ENCODE measurements at places on chromosomes 13 and 19.
A peak's percentile ranks its signal among the peaks of the same experiment; 100 is the strongest.

GRCh38 chr13:111247552-111247951 is 72.9 kb upstream of the TEX29 start:
- no peak overlapping the region for H3K4me3 ChIP-seq
- no peaks in the 10 kb centered on the region for H3K36me3 ChIP-seq
- H3K27ac ChIP-seq: peak overlapping the region; percentile 40
- H3K4me1 ChIP-seq: no peaks in the 10 kb centered on the region
- H3K27me3 ChIP-seq: no peaks in the 10 kb centered on the region

DNA sequence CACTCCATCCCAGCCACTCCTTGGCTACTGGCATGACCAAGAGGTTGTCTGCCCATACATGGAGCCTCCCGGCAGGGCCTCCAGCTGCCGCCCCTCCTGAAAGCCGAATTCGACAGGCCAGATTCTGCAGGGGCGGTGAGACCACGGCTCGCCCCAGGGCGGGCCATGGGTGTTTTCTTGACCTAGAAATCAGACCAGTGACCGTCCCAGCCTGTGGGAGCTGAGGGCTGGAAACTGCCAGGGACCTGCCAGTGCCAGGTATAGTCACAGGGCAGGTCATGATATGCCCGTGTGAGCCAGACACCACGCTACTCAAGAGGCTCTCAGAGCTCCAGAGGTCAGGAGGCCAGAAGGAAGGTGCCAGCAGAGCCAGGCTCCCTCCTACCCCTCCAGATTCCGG is 16.8 kb downstream of the DAPK3 start:
- no peak overlapping the region for H3K4me3 ChIP-seq
- no peaks in the 10 kb centered on the region for H3K27me3 ChIP-seq

DNA sequence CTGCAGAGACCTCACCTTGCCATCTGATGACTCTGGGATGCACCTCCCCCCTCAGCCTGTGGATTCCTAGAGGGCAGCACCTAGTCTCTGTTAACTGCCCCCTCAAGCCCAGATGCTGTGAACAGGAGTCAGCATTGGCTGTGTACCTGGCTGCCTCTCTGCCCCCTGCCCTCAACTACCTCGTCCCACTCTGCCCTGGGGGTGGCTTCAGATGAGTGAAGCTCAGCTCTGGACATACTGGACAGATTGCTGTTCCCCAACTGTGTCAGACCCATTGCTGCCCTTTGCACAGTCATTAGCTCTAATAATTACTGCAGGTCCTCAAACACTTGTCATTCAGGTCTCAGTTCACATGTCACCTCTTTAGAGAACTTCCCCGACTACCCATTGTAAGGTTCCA is 182.1 kb upstream of the TSHZ3 start:
- H3K27ac ChIP-seq: no peak overlapping the region
- H3K4me3 ChIP-seq: no peak overlapping the region
- no peak for DNase-seq
- H3K27me3 ChIP-seq: no peaks in the 10 kb centered on the region
- no peaks in the 10 kb centered on the region for H3K36me3 ChIP-seq
- H3K4me1 ChIP-seq: no peaks in the 10 kb centered on the region

DNA sequence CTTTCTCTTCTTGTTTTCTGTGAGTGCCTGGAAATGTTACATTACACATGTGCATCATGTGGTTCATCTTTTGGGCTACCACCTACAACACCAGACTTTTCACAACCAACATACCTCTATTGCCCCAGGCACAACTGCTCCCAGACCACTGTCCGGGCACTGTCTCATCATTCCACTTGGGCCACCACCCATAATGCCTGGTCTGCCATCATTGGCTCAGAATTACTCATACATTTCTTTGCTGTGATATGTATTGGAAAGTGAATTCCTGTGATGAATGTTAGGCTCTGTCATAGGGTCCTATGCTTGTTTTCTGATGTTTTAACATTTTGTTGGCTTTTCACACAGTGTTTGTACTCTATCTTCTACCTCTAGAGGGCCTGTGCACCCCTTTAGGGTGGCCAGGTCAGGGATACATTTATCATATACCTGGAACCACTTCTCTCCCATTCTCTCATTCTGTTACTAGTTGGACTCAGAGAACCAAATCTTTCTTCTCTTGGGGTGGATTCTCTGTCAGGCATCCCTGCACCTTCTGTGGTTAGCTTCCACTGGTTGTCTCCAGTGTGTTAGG is 172.8 kb downstream of the NHLRC3 start:
- no peak overlapping the region for H3K4me3 ChIP-seq
- DNase-seq: no peak
- H3K4me1 ChIP-seq: no peaks in the 10 kb centered on the region
- no peaks in the 10 kb centered on the region for H3K36me3 ChIP-seq
- peak overlapping the region; percentile 19 for H3K27ac ChIP-seq
- no peaks in the 10 kb centered on the region for H3K27me3 ChIP-seq

DNA sequence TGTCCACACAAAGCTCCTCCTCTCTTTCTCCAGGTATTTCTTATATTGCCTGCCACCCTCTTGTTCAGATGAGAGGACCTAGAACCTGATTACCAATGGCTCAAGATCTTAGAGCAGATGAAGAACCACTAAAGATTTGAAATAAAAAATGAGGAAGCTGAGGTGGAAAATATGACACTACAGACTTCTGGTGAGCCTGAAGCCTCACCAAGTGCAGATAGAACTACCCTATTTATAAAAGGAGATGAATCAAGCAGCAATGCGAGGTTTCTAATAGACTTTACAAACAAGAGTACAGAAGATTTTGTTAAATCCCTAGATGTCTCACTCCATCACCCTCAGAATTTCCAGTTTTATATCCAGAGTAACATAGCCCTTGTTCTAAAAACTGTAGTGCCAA is 345.8 kb downstream of the TBC1D4 start:
- H3K27ac ChIP-seq: no peak overlapping the region
- DNase-seq: no peak
- no peaks in the 10 kb centered on the region for H3K36me3 ChIP-seq
- no peaks in the 10 kb centered on the region for H3K27me3 ChIP-seq
- no peak overlapping the region for H3K4me3 ChIP-seq

GRCh38 chr13:24925318-24926231 is 161.6 kb downstream of the RNF17 start:
- DNase-seq: no peak
- no peaks in the 10 kb centered on the region for H3K27me3 ChIP-seq
- no peak overlapping the region for H3K27ac ChIP-seq
- no peak overlapping the region for H3K4me3 ChIP-seq
- no peaks in the 10 kb centered on the region for H3K4me1 ChIP-seq
- H3K36me3 ChIP-seq: no peaks in the 10 kb centered on the region

DNA sequence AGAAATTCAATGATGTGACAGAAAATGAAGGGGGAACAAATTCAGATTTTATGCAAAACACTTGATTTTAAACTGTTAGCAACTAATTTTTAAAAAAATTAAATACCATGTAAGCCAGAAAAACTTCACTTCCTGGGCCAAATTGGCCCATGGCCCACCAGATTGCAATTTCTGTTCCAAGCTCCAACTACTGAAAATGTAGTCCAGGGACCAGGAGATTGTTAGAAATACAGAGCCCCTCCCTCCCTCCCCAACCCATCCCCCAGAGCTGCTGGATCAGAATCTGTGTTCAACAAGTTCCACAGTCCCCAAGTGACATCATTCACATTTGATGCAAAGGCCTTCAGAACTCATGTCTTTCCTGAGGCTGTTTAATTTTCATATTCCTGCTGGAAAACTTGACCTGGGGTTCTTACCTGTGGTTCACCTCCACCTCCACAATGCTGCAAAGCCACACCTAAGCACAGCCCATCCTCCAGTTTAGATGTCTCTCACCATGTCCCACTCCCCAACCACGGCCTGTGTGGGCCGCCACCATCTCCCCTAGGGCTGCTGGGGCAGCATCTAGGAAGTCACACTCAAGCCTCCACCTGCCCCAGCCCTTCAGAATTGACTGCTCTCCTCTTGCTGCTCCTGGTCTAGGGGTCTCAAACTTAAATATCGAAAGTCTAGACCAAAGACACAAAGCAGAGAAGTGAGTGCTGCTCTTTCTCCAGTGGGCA is 482.0 kb downstream of the UQCRFS1 start:
- peaks cover 26% of the 10 kb centered on the region for H3K27me3 ChIP-seq
- no peaks in the 10 kb centered on the region for H3K4me1 ChIP-seq
- H3K4me3 ChIP-seq: no peak overlapping the region
- no peaks in the 10 kb centered on the region for H3K36me3 ChIP-seq
- DNase-seq: no peak
- H3K27ac ChIP-seq: no peak overlapping the region

DNA sequence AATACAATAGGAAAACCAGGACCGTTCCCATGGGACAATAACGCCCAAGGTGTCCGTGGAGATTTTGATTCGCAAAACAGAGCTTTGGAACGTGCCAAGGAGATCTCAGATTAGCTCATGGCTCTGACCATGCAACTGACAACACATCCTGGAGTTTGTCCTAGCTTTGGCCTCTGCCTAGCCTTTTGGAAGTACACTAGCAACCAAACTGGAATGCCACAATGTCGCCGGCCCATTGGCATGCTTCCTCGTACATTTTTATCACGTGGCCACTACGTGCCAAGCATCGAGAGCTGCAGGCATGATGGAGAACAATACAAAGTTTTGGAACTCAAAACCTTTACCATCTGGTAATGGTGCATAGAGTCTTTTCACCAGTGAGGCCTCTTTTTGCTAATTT is 256.5 kb downstream of the DCLK1 start:
- no peak overlapping the region for H3K4me3 ChIP-seq
- peak overlapping the region; percentile 14 for H3K27ac ChIP-seq
- no peak for DNase-seq
- no peaks in the 10 kb centered on the region for H3K27me3 ChIP-seq
- no peaks in the 10 kb centered on the region for H3K36me3 ChIP-seq
- no peaks in the 10 kb centered on the region for H3K4me1 ChIP-seq

- peak; percentile 73 for DNase-seq
- H3K27ac ChIP-seq: no peak overlapping the region
- H3K4me1 ChIP-seq: no peaks in the 10 kb centered on the region
- H3K4me3 ChIP-seq: no peak overlapping the region
- no peaks in the 10 kb centered on the region for H3K36me3 ChIP-seq
These were observed 24.7 kb upstream of the ADGRE1 start for GRCh38 chr19:6862673-6863078.

DNA sequence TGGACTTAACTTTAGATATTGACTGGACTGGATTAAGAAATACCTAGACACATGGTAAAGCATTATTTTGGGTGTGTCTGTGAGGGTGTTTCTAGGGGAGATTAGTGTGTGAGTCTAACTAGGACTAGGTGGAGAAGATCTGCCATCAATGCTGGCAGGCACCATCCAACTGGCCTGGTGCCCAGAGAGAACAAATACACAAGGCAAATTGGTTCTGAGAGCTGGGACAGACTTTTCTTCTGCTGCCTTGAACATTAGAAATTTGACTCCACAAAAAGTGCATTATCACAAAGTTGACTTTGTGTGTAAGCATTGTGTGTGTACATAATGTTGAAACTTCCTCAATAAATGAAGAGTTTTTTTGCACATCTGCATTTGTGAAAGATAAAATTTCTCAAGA is 522.1 kb downstream of the SUCLA2 start:
- H3K27ac ChIP-seq: no peak overlapping the region
- no peaks in the 10 kb centered on the region for H3K36me3 ChIP-seq
- H3K4me1 ChIP-seq: no peaks in the 10 kb centered on the region
- no peak overlapping the region for H3K4me3 ChIP-seq
- no peak for DNase-seq
- H3K27me3 ChIP-seq: no peaks in the 10 kb centered on the region

GRCh38 chr19:1396019-1396767 is 5.1 kb downstream of the GAMT start:
- H3K27ac ChIP-seq: no peak overlapping the region
- no peak overlapping the region for H3K4me3 ChIP-seq
- H3K27me3 ChIP-seq: no peaks in the 10 kb centered on the region

DNA sequence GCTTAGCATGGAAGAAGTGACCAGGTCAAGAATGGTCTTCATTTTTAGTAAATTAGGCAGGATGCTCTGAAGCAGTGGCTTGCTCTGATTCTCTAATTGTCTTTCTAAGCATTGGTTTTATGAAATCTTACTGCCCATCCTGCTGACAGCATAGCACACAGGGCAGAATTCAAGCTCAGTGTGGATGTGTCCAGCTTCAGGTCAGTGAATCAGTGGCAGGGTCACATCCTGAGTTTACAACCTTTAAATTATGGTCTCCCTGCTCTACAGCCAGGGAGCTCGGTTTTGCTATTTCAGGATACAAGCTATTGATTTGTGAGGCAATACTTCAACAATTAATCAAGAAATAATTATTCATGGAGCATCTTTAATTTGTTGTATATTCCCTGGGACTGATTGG is 202.3 kb upstream of the RXFP2 start:
- H3K4me1 ChIP-seq: no peaks in the 10 kb centered on the region
- no peak overlapping the region for H3K27ac ChIP-seq
- H3K27me3 ChIP-seq: no peaks in the 10 kb centered on the region
- H3K36me3 ChIP-seq: no peaks in the 10 kb centered on the region

GRCh38 chr19:54594737-54595136 is 1.3 kb downstream of the LILRA1 start:
- no peaks in the 10 kb centered on the region for H3K4me1 ChIP-seq
- DNase-seq: no peak
- H3K4me3 ChIP-seq: no peak overlapping the region

GRCh38 chr19:51173681-51174080 is 31.6 kb downstream of the SIGLEC7 start:
- H3K27ac ChIP-seq: no peak overlapping the region
- H3K4me3 ChIP-seq: no peak overlapping the region
- no peaks in the 10 kb centered on the region for H3K4me1 ChIP-seq
- peaks cover 8% of the 10 kb centered on the region for H3K27me3 ChIP-seq
- no peak for DNase-seq

- no peaks in the 10 kb centered on the region for H3K4me1 ChIP-seq
- DNase-seq: no peak
- H3K4me3 ChIP-seq: no peak overlapping the region
- no peak overlapping the region for H3K27ac ChIP-seq
These were observed 317.9 kb downstream of the SHISA2 start for GRCh38 chr13:25733696-25734435.

- H3K27ac ChIP-seq: no peak overlapping the region
- no peak for DNase-seq
- no peaks in the 10 kb centered on the region for H3K4me1 ChIP-seq
These were observed 1.4 kb downstream of the RETN start for GRCh38 chr19:7670150-7670783.
